NCI-H1092 (cell line): ENCODE measurements at places on chromosomes 7 and 10.
A peak's percentile ranks its signal among the peaks of the same experiment; 100 is the strongest.

- no peak for DNase-seq
These were observed 16.2 kb upstream of the EPHB6 start for GRCh38 chr7:142838461-142839213.

DNA sequence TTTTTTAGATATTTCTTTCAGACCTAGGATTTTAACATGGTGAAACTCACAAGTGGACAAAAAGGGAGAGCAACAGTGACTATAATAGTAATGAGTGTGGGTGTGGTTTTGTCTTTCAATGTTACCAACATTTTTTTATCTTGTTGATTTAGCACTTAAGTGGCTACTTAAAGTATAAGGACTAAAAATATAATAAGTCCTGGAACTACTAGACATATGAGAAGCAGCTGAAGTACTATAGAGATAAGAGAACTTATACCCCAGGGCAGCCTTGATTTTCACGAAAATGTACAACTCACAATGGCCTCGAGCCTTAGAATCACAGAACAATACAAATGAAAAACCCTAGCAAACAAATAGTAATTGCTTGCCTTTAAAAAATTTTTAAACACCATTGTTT, 1151.8 kb downstream of the TYW1 start:
- peak; percentile 19 for DNase-seq

DNA sequence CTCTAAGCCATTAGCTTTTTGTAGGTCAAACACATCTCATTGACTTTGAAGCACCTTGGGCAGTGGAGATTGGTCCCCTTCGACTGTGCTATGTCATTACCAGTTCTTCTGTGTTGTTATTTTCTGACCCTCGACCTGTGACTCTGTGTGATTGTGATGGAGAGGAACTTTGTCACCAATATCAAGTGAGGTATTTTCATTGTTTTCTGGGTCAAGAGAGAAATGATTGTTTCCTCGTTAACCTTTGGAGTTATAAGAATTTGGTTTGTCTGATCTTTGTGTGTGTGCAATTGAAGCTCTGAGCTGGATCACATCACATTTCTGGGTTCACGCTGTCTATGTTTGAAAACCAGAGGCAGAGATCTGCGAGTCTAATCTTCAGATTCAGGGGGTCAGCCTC, 432.2 kb upstream of the KLF6 start:
- no peak for DNase-seq

DNA sequence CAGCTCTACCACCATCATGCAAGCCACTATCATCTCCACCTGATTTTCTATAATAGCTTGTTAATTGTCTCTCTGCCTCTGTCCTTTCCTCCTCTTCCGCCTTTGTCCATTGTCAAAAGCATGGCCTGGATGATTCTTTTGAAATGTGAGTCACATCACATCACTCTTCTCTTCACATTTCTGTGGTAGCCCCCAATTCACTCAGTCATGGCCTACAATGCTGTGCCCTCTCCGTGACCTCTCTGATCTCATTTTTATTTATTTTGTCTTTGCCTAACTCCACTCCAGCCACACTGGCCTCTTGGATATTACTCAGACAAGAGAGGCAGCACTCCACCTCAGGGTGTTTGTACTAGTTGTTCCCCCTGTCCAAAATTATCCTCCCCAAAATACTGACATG, 4.9 kb upstream of the ABCB4 start:
- no peak for DNase-seq

GRCh38 chr7:131456338-131456737, 100.1 kb downstream of the PODXL start:
- DNase-seq, result no peak

DNA sequence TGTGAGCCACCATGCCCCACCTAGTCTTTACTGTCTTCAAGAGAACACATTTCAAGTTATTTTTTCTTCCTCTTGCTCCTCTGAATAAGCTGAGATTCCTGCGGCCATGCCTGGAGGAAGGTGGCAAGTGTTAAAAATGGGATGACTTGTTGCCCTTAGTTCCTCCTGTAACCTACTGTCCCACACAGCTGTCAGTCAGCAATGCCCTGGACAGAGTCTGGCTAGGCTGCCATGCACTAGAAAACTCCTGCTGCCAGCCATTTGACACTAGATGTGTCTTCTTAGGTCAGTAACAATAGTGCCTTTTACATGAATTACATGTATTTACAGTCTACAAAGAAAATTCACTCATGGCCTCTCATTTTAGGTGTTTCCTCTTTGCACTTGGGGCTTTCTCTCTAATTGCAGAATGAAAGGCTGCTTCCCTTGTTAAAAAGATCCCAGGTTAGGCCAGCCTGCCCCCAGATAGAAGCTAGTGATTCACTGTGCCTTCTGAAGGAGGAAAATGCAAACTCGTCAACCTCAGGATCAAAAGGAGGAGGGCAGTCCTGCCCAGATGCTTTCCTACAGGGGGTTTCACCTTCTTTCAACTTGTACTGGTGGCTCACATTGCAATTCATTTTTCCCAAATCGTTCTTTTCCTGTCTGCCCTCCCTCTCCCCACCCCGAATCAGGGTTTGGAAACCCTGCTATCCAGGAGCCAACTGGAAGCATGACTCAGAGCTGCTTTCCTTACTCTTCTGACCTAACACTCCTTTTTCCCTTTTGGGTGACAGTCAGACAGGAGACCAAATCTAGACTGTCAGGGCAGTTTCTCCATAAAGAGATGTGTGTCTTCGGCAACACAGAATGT, 136.6 kb downstream of the SPAG6 start:
- DNase-seq, result no peak

GRCh38 chr7:111532625-111533024, 29.7 kb downstream of the IMMP2L start:
- peak; percentile 13 for DNase-seq
